ENCODE measurements at places on chromosomes 5 and 9. TPM values are rescaled to one million over a fixed set of nuclear protein-coding genes. Genes with fewer than 3 reads are reported as not detected.

Gene KIAA1958
- total RNA-seq = 34.0 TPM

DNA sequence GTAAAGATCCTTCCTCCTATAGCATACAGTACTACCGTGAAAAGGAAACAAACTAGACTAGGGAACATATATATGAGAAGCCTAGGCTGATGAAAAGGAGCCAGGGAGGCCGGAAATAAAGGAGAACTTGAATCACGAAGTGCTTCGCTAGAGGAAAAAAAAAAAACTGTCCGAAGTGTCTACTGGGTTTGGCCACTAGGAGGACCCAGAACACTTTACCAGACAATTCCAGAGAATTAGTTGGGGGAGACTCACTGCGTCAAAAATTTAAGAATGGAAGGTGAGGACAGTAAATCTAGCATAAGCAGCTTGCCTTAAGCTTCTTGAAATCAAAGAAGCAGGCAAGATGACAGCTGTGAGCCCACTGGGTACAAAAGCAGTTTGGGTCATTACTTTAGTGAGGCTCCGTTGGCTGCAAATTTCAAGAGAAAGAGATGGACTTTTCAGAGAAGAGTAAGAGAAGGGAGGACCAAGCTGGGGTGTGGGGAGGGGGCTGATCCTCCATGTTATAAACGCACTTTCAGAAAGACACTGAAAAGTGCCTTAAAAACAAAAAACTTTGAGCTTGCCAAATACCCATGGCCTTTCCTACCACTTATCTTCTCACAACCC lies 47.4 kb downstream of the P4HA2 start:
- no peaks in the 10 kb centered on the region for H3K27me3 ChIP-seq
- H3K4me3 ChIP-seq = no peak overlapping the region
- no peaks in the 10 kb centered on the region for H3K36me3 ChIP-seq
- H3K27ac ChIP-seq = no peak overlapping the region
- no peak for DNase-seq
- H3K4me1 ChIP-seq = no peaks in the 10 kb centered on the region

DNA sequence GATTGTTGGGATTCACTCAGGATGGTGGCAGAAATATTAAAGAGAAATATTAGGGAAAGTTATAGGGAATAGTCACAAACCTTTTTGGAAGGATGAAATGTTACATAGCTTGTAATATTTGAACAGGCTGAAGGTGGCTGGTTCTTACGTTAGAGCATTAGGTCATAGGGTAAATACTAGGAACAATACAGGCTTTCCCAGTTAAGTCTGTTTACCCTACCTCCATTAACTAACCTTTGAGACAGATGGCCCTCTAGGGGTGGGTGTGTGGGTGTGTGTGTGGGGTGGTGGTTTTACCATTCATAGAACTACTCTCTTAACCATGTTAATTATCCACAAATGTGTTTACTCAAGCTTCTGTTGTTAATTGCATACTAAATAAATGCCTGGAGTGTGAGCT lies 94.3 kb upstream of the STK32A start:
- no peaks in the 10 kb centered on the region for H3K27me3 ChIP-seq
- no peak overlapping the region for H3K27ac ChIP-seq
- peaks cover 18% of the 10 kb centered on the region for H3K36me3 ChIP-seq

GRCh38 chr5:103541114-103541513 lies 21.5 kb downstream of the NUDT12 start:
- H3K36me3 ChIP-seq = no peaks in the 10 kb centered on the region
- DNase-seq = no peak
- H3K4me1 ChIP-seq = no peaks in the 10 kb centered on the region
- H3K27me3 ChIP-seq = no peaks in the 10 kb centered on the region
- no peak overlapping the region for H3K4me3 ChIP-seq

GRCh38 chr9:25808554-25808953 lies 130.3 kb upstream of the TUSC1 start:
- H3K36me3 ChIP-seq = no peaks in the 10 kb centered on the region
- no peaks in the 10 kb centered on the region for H3K27me3 ChIP-seq
- no peak for DNase-seq
- H3K27ac ChIP-seq = no peak overlapping the region

DNA sequence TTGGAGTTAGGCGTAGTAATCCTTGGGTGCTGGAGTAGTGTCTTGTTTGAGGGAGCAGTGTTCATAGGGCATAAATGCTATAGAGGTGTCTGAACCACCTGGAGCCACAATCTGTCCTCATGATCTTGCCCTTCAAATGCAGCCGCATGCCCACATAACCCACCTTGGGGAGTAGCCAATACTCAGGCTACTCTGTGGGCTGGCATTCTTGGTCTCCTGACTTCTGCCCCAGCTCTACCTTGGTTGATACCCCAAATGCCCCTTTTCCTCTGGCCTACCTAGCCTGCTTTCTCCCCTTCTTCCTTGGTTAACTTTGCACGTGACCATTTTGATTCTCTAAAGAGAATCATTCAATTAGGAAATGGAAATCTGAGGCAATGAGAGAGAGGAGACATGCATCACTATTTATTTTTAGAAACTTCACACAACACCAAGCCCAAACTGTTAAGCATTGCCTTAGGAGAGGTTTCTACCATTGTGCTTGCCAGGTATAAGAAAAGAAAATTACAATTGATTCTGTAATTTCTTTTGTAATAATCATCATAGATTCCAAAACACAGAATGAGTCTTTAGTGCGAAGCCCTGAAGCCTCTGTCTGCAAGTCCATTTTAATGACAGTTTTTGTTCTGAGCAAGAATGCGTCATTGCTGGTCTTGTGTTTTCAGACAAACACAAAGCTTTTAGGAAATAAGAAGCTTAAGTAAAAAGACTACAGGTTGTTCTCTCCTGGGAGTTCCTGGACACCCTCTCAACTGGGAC lies 135.2 kb downstream of the C9orf152 start:
- no peaks in the 10 kb centered on the region for H3K36me3 ChIP-seq
- H3K27me3 ChIP-seq = no peaks in the 10 kb centered on the region
- no peak overlapping the region for H3K4me3 ChIP-seq
- H3K4me1 ChIP-seq = no peaks in the 10 kb centered on the region
- no peak overlapping the region for H3K27ac ChIP-seq

- no peak overlapping the region for H3K27ac ChIP-seq
- H3K27me3 ChIP-seq = peaks cover 35% of the 10 kb centered on the region
- peaks cover 4% of the 10 kb centered on the region for H3K4me1 ChIP-seq
- no peaks in the 10 kb centered on the region for H3K36me3 ChIP-seq
Observed at GRCh38 chr5:161545344-161546094, 1.0 kb downstream of the GABRB2 start.

All from H9 (cell line).